Heart right ventricle (tissue), 16 donors: ENCODE measurements at places on chromosomes 3 and 15. TPM values are rescaled to one million over a fixed set of nuclear protein-coding genes. Genes with fewer than 3 reads are reported as not detected.

GRCh38 chr3:123853686-123854372 lies 30.3 kb downstream of the MYLK start:
- DNase-seq, result no peak

DNA sequence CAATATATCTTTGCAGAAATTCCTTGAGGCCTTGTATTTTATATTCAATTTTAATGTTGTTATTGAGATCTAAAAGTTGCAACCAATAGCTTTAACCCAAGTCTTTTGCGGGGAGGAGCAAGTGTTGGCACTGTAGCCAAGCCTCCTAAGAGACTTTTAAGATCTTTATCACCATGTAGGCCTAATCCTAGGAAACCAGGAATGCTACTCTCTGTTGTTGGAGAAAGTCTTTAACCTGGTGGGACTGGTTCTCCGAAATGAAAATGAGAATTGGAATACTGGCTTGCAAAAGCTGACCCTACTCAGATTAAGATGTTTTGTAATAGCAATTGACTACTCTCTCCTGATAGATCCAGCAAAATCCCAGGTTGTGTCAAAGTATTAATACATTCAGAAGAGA lies 25.8 kb downstream of the SHC4 start:
- DNase-seq, result no peak

DNA sequence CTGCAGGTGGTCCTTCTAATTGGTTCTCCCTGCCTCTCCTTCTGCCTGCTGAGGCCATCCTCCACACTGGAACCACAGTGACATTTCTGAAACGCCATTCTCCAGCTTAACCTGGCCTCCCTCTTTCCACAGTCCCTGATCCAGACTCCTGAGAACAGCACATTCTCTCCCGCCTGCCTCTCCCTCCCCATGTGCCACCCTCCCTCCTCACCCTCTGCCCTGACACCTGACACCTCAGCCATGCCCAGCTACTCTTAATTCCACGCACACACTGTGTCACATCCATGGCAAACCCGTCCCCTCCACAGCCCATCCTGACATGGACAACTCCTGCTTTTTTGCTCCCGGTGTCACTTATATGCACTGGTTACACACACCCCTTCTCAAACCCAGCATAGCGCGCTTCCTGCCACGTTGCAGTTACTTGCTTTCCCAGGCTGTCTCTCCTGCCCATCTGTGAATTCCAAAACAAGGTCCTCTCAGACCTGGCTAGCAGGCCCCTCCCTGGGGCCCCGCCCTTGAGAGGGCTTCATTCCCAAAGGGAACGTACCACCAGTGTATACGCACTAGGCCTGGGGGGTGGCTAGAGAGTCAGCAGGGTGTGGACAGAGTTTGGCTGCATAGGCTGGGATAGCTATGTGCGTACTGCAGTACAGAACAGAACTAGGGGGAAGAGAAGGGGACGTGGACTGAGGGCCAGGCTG lies 92.7 kb upstream of the BLM start:
- no peak for DNase-seq

DNA sequence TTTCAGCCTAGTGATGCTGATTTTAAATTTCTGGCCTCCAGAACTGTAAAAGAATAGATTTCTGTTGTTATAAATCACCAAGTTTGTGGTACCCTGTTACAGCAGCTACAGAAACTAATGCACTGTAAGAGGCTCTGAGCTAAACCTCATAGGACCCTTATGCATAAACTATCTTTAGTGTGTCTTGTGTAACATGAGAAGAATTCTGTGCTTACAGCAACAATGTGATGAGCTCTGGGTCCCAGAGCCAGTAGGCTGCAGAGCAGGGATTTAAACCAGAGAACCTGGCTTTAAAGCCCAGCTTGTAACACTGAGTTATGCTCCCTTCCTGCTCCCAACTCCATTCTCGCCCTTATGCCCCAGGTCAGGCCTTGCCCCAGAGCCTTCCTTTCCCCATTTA lies 113.1 kb downstream of the THSD4 start:
- DNase-seq, result no peak

FMN1 gene
- total RNA-seq, result 3.2 TPM

ZNF660 gene
- 2.5 TPM for total RNA-seq

RASL12 gene
- 15.0 TPM for total RNA-seq

ZNF80 gene
- total RNA-seq, result 0.09 TPM

GRM7 gene
- not detected for total RNA-seq
